ENCODE measurements at places on chromosomes 1 and 21.

DNA sequence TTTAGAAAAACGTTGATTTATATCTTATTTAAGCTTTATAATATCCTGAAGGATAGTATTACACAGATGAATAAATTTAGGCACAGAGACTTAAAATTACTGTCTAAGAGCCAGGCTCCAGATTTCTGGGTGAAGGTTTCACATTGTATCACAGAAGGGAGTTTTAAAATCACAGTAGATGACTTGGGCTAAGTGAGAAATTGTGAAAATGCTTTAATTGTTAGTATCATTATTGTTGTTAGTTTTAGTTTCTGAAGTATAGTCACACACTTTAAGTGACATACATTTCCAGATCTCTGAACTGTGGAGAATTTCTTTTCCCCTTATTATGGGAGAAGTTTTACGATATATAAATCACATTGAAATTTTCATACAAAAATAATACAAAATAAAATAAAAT lies 83.5 kb downstream of the NDUFS5 start:
- DNase-seq = no peak

DNA sequence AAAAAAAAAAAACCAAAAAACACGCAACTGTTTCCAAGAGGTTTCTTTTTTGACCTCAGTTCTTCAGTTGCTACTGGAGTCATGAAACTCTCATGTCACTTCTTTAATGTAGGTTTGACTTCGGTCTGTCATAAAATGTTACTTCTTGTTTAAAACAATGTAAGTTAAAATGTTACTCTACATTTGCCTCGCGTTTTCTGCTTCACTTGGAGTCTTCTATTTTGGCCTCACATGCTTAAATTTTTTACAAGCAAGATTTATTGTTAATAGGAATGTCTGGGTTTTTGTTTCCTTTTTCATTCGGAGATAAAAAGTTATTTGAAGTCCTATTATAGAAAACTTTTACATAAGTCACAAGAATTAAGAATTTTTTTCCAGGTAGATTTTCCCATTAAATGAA lies 880.2 kb downstream of the LTN1 start:
- no peak for DNase-seq

GRCh38 chr1:188444526-188444925 lies 1615.8 kb downstream of the PLA2G4A start:
- DNase-seq = no peak

DNA sequence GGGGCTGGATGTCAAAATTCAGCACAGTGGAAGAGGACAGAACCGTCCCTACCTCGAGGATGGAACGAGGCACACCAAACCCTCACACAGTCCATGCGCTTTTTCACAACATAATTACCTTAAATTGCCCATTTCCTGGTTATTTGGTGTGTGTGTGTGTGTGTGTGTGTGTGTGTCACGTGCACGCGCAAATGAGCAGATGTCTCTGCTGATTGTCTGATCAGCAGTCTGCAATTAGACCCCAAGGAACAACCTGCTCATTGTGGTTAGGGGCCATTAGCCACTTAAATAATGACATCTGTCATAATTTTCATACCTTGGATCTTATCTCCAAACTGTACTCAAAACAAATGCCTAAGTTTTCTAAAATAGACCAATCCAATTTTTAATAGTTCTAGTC lies 23.2 kb downstream of the AVPR1B start:
- no peak for DNase-seq

DNA sequence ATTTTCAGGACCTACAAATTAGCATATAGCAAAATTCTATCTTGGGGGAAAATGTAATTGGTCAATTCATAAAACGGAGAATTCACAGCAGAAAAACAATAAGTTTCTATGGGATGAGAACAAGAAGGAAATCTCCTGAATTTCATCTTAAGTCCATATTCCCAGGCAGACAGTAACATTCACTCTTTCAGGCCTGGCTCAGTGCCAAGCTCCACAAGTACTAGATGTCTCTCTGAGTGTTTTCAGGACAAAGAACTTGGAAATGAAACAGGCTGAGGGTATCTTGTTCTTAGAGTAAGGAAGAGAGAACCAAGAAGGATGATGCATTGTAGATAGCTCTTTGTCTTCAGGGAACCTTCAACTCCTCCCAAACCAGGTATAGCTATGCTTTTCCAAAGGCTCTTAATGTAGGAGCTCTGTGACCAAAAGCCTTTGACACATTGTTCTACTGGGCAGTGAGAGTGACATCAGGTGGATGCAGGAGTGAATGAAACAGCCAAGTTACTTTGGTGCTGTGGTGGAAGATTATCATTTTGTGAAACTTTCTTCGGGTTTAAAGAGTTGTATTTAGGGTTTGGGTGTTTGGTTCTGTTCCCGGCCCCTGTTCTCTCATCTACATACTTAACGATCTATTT lies 298.3 kb downstream of the GPATCH2 start:
- no peak for DNase-seq

DNA sequence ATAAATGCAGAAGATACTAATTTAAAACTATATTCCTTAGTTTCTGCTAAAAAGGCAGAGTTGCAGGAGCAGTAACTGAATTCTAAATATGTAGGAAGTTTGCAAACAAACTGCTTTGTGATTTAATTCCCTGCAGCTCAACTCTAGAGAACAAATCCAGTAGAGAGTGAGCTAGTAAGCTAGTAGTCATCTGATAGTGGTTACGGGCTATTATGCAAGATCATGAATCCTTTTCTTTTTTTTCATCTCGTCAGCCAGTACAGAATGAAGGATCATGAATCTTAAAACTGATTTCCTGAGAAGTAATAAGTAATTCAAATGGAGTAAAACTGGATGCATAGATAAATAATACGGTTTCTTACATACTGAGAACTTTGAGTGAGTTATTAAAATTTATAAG lies 3.3 kb downstream of the DPH5 start:
- DNase-seq = no peak

GRCh38 chr1:18849261-18849711 lies 10.2 kb downstream of the TAS1R2 start:
- DNase-seq = no peak

DNA sequence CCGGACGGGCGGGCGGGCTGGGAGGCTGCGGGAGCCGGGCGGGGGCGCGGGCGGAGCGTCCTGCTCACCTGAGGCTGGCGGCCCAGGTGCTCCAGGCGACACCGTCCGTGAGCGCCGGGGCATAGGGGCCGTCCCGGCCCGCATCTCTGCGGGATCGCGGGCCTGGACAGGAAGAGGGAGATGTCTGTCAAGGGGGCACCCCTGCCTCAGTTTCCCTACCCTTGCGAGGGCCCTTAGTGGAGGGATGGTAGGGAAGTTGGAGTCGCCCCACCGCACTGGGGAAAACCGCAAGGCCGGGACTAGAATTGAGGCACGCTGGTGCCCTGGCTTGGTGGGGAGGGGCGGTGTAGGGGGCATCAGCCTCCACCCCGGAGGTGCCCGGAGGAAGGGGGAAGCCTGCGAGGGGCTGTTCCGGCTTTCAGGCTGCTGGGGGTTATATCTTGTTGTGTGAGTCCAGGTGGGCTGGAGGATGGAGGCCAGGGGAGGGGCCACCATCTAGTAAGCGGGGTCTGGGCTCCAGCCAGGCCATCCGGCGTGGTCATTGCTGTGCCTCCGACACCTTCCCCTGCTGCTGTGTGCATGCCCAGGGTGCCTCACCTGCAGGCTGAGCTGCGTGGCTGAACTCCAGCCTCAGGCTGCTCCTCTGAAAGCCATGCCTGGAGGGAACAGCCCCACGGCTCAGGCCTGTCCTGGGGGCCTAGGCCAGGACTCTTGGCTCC lies 580 bp downstream of the VWA1 start:
- no peak for DNase-seq

DNA sequence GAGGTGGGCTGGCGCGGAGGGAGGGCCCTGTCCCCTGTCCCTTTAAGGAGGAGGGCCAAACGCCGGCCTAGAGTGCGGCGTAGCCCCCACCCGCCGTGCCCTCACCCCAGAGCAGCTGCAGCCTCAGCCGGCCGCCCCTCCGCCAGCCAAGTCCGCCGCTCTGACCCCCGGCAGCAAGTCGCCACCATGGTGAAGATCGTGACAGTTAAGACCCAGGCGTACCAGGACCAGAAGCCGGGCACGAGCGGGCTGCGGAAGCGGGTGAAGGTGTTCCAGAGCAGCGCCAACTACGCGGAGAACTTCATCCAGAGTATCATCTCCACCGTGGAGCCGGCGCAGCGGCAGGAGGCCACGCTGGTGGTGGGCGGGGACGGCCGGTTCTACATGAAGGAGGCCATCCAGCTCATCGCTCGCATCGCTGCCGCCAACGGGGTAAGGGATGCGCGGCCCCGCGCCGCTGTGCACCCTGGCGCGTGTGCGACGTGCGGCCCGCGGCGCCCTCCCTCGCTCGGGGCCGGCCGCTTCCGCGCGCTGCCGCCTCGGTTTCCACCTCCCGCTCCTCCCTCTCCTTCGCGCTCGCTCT lies at the start of gene PGM1:
Gene PGM1 (plus strand): TSS at position 109 of the 583 bp plus-strand sequence. CDS start 78 bp downstream, at position 187.
- DNase-seq = peak; percentile 51

DNA sequence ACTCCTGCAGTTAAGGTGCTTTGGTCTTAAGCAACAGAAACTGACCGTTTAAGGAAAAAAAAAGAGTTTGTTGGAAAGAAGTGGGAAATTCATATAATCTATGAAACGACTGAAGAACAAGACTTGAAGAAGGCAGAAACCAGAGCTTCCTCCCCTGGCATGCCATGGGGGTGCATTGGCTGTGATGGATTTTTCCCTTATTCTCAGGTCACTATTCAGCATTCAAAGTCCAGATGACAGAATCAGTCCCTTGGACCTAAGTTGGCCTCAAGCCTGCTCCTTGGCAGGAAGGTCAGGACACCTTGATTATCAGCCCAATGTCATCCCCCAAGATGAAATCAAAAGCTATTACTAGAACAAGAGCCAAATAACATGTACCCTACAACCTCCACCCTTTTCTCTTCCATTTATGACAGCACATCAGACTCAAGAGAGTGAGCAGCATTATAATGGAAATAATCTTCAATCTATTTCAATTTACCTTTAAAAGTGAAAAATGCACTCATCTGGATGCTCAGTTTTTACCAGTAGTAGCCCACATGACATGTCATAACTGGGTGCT lies 15.8 kb upstream of the TMEM9 start:
- DNase-seq = no peak

DNA sequence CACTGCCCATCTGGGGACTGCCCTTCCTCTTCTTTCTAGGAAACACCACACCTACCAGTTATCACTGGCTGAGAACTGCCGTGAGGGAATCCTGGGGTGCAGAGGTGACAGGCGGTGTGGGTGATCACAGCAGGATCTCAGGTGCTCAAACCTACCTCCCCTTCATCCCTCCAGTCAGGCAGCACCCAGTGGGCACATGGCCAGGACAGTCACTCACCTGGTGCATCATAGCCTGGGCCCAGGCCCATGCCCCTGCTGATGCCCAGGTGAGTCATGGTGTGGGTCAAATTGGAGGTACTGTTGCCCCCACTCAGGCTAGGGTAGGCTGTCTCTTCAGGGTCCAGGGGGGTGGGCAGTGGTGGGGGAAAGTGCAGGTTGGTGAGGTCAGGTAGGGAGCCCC lies 5.3 kb upstream of the DENND4B start:
- DNase-seq = no peak

DNA sequence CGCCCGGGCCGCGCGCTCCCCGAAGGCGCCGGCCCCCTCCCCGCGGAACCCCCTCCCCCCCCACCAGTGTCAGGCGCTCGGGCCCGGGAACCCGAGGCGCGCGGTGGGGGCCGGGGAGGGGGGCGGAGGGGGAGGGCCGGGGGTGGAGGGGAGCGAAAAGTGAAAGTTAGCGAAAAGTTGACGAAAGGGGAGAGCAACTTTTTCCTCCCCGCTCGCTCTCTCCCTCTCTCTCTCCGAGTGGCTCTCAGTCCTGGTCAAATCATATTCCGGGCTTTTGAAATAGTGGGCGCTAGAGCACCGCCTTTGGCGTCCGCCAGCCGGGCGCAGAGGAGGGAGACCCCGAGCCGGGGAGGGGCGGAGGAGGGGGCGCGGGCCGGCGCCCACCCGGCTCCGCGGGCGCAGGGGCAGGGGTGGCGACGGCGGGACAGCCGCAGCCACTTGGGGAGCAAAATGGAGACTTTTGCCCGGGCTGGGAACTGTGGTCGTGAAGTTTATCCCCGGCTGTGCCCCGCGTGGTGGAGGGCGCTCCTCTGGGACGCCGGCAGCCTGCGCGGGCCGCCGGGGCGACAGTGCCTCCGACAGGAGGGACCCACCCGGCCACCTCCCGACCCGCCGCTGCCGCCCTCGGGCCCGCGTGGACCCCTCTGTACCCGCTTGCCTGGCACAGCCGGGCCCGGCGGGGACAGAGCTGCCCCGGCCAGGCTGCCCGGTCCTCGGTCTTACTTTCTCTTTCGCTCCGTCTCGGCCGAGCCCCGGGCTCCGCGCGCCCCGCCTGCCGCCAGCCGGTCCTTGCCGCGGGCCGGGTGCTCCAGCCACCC lies 697 bp downstream of the PRDM16 start:
- no peak for DNase-seq

DNA sequence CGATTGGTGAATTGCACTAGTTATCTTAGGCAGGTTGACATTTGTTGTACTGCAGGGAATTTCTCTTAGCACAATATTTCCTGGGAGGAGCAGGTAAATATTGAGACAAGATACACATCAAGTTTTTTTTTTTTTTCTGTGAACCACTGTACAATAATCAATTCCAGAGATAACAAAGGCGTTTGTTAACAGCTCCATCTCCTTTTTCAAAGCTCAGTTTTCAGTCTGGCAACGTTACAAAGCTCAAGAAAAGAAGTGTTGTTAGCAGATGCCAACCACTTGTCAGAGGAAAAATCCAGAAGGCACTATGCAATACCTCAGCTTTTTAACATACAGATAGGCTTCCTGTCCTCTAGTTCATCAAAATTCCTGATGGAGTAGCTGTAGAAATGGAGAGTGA lies 40.9 kb upstream of the DAB1 start:
- DNase-seq = no peak

GRCh38 chr21:16287046-16287445 lies 557.3 kb downstream of the USP25 start:
- no peak for DNase-seq

- DNase-seq = no peak
Observed at GRCh38 chr1:101313356-101313755, 76.5 kb downstream of the S1PR1 start.

- DNase-seq = no peak
Observed at GRCh38 chr1:228979774-228980173, 244.5 kb downstream of the RHOU start.

GRCh38 chr21:42580793-42581321 lies 67.2 kb downstream of the SLC37A1 start:
- no peak for DNase-seq

DNA sequence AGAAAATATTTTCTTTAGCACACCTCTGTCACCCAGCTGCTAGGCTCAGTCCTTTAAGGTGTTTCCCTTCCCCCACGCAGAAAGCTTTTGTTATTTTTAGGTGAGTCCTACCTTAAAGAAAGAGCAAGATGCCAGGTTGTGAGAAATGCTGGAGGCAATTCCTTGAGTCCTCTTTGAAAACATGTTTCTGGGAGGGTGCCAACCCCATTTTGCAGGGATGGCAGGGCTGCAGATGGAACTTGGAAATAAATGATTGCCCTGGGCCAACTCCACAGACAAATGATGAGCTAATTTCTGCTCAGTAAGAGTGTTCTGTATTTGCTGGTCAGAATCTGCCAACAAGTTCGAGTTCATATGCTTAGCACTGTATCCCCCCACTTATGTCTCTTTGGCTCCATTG lies 119.2 kb upstream of the RAB3GAP2 start:
- DNase-seq = no peak

Measured in stimulated activated CD4-positive, alpha-beta T cell treated with anti-CD3 and anti-CD28 coated beads, Interleukin-1b, Interleukin-23, amount 100 ng/mL, for 4 hours (primary cell).